ENCODE measurements at places on chromosomes 2 and 18. TPM values are rescaled to one million over a fixed set of nuclear protein-coding genes. Genes with fewer than 3 reads are reported as not detected.

DOCK10 gene
- polyA plus RNA-seq: 1.0 TPM

SKOR2 gene
- not detected for polyA plus RNA-seq

HOXD8 gene
- not detected for polyA plus RNA-seq

NRP2 gene
- 19.1 TPM for polyA plus RNA-seq

SLC5A7 gene
- polyA plus RNA-seq: not detected

LYPD1 gene
- polyA plus RNA-seq: 1.7 TPM

- DNase-seq: no peak
Observed at GRCh38 chr2:187825-188224, 76.0 kb downstream of the SH3YL1 start.

- no peak for DNase-seq
Observed at GRCh38 chr2:9114458-9114857, 92.2 kb upstream of the ASAP2 start.

- DNase-seq: no peak
Observed at GRCh38 chr2:217168496-217168895, 308.6 kb upstream of the TNP1 start.

- no peak for DNase-seq
Observed at GRCh38 chr2:203427061-203427460, 98.9 kb downstream of the ABI2 start.

GRCh38 chr2:241936457-241937133 lies 67.1 kb downstream of the RTP5 start:
- peak; percentile 71 for DNase-seq

- no peak for DNase-seq
Observed at GRCh38 chr2:45913539-45913938, 262.1 kb downstream of the PRKCE start.

GRCh38 chr2:156476850-156477206 lies 40.6 kb downstream of the GPD2 start:
- no peak for DNase-seq

DNA sequence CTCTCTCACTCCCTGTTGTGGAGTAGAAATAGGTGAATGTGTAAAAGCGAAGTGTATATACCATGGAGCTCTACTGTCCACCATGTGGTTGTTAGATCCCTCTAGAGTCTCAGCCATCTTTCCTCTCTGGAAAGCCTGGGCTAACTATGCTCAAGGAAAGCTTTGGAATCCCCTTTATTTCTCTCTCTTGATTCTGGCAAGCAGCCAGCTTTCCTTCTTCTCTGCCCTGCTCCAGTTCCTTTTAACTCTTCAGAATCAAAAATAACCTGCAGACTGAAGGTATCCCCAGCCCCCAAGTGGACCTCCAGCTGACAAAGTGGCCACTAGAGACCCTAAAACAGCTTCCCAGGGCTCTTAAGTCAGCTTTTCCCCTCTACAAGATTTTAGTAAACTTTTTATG lies 381.9 kb downstream of the PLCL1 start:
- no peak for DNase-seq

DNA sequence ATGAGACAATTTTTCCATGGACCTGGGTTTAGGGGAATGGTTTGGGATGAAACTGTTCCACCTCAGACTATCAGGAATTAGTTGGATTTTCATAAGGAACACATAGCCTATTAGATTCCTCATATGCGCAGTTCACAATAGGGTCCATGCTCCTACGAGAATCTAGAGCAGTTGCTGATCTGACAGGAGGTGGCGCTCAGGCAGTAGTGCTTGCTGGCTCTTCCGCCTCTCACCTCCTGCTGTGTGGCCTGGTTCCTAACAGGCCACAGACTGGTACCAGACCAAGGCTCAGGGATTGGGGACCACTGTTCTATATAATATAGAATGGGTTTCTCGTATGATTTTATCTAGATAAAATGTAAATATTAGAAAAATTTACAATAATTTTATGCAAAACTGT lies 338.7 kb downstream of the CPS1 start:
- peak; percentile 73 for DNase-seq

GRCh38 chr2:98479959-98480524 lies 35.4 kb downstream of the INPP4A start:
- peak; percentile 30 for DNase-seq

GRCh38 chr2:214482728-214483127 lies 71.9 kb downstream of the VWC2L start:
- DNase-seq: no peak

DNA sequence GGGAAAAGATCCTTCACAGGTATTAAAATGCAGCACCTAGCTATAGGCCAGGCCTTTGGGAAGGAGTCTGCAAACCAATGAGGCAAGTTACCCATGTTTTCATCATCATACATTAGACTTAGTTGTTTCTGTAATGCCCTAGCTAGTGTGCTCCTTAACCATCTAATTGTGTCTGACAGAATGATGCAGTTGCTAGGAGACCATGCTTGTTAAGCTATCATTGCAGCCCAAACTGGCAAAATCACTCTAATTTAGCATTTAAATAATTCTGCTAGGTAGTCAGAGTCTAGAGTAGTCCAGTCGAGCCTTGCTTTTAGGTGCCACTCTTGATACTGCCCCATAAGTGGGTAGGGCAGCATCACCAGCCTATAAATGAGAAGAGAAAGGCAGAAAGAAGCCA lies 34.9 kb downstream of the GAD1 start:
- no peak for DNase-seq

GRCh38 chr2:131043199-131044074 lies 49.8 kb downstream of the FAM168B start:
- no peak for DNase-seq

- DNase-seq: no peak
Observed at GRCh38 chr2:125696560-125696959, 959.4 kb upstream of the GYPC start.

GRCh38 chr2:27164960-27165763 lies 16.4 kb downstream of the TCF23 start:
- no peak for DNase-seq

- DNase-seq: peak; percentile 28
Observed at GRCh38 chr18:45291621-45292615, 323.4 kb upstream of the SLC14A2 start.

All from GM23338 (cell line).